ENCODE measurements at places on chromosomes 1 and 21.

DNA sequence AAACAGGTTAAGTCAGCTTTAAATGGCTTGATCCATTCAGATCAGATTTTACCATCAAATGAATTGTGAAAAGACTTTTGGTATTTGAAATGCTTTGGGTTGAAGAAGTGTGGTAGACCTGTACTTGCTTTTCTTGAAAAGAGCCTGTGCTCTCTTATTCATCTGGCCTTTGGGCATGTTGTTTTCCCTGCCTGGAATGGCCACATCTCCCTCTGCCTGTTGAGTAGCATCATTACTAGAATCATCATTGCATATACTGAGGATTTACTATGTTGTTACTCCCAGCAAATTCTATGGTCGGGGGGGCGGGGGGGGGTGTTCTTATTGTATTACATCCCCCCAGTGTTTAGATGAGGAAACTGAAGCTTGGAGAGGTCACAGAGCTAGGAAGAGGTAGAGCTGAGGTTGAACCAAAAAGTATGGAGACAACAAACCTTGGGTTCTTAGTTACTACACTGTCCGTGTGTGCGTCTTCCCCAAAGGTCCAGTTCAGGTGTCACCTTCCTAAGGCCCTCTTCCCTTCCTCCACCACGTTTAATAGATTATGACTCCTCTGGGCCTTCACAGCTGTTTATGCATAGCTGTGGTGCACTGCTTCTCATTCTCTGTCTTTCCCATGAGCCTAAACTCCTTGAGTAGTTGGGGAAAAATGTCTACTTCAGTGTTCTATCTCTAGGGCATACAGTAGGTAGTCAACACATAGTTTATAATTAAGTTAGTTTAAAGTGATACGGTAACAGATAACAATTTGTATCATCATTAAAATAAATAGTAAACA, 246.4 kb upstream of the HOOK1 start:
- DNase-seq, result no peak

DNA sequence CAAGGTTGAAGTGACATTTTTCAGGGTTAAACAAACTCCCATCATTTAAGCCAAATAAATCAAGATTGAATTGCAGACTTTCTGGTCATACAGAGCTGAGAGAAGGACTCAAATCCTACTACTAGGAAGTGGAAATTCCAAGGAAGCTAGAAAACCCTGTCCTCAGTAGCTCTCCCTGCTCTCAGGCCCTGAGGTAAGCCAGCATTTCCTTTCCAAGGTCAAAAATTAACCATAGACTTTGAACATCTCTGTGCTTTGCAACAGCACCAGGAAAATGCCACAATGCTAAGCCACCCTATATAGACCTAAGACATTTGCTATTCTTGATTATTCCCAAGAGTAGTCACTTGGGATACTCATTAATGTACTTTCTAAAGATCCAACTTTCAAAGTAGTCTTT, 45.1 kb downstream of the LUZP1 start:
- no peak for DNase-seq

DNA sequence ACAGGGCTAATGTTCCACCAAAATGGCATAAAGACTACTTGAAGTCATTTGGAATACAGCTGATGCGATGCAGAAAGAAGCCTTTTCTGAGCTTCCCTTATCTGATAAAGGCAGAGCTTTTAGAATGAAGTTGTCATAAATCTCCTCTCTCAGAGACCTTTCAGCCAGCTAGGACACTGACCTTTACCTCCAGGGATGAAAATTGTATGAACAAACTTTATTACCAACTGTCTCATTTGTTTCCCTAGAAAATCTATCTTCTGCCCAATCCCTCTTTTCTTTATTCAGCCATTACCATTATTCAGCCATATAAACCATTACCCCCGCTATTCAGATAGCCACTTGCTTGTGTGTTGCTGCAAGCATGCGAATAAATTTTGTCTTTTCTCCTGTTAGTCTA, 29.7 kb upstream of the RNF2 start:
- DNase-seq, result no peak

DNA sequence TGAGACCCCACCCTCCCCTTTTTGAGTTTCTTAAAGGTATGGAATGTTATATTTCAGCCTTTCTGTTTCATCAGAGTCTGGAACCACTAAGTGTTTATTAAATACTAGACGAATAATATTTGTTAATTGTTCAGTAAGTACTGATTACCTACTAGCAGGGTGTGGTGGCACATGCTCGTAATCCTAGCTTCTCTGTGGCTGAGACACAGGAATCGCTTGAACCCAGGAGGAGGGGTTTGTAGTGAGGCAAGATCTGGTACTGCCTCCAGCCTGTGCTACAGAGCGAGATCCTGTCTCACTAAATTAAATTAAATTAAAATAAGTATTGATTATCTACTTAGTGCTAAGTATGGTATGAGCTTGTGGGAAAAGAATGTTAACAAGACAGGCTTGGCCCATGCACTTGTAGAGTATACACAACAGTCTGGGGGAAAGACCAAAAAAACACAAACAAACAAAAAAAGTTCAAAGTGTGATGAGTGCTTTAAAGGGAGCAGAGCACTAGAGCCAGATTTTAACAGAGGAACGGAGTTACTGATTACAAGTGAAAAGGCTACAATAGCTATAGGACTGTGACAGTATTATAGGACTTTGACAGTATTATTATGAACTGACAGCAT, 2.4 kb downstream of the CEPT1 start:
- no peak for DNase-seq

GRCh38 chr1:214318356-214318755, 37.4 kb downstream of the SMYD2 start:
- no peak for DNase-seq

DNA sequence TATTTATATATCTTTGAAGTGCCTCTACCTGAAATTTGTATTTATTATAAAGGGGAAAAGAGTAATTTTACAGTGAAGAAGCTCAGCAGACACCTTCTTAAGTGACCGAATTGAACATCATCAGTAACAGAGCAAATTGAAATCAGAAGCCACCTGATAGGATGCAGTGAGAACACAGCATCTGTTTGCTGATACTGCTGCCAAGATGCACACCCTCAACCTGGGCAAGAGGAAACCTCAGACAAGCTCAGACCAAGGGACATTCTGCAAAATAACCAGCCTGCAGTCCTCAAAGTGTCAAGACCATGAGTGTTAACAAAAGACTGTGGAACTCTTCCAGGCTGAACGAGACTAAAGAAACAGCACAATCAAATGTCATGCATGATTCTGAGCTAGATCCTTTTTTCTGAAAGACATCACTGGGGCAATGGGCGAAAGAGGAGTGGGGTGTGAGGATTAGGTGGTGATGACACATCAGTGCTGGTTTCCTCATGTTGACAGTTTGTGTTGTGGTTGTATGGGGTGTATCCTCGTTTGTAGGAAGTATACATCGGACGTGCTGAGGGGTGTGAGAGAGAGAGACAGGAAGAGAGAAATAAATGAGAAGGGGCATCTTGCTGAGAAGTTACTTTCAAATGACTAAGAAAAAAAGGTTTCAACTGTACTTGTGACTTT, 103.7 kb downstream of the ABCA4 start:
- DNase-seq, result no peak

- DNase-seq, result no peak
These were observed 172.2 kb downstream of the TBX15 start for GRCh38 chr1:118815909-118816308.

- DNase-seq, result no peak
These were observed 283.0 kb upstream of the PLXNA2 start for GRCh38 chr1:208527156-208527555.

GRCh38 chr1:90074970-90075391, 80.1 kb downstream of the ZNF326 start:
- DNase-seq, result peak; percentile 12

DNA sequence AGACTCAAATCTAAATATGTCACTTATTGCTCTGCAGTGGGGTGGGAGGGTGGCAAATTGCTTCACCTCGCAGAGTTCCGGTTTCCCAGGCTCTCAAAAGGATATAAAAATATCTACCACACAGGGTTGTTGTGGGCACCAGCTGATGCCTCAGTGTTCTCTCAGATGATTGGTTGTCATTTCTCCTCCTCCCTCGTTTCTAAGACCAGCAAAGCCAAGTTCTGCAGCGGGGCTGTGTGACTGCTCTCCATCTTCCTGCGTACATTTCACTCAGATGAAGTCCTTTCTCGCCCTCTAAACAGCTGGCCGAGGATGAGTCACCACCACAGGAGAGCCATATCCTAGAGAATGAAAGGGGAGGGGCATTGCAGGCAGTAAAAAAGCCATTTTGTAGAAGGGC, 35.0 kb upstream of the VWA5B1 start:
- DNase-seq, result no peak

DNA sequence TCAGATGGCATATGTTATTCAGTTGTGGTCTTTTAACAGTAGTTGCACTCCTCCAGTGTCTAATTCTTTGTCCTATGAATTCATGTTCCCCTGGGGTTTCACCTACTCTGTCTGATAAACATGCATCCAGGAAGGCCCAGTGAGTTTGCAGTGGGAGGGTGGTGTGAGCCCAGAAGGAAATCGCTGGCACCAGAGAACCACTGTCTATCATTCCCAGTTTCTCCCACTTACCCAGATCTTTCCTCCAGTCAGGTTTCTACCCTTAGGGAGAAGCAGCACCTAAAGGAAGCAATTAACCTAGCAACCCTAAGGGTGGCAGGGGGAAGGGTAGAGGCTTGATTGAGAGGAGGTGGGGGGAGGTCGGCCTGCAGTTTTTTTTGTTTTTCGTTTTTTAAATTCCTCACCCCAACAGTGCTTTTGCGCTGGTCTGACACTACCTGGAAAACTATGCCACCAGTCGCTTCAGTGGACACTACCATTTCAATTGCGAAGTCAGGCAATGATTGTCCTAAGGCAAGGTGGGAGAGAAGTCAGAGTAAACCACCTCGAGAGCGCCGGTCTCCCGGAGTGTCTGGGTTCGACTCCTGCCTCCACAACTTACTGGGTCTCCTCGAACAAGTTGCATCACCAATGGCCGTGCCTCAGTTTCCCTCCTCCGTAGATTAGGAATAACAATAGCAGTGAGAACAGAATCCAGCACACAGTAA, 766 bp upstream of the SLC44A3 start:
- no peak for DNase-seq

DNA sequence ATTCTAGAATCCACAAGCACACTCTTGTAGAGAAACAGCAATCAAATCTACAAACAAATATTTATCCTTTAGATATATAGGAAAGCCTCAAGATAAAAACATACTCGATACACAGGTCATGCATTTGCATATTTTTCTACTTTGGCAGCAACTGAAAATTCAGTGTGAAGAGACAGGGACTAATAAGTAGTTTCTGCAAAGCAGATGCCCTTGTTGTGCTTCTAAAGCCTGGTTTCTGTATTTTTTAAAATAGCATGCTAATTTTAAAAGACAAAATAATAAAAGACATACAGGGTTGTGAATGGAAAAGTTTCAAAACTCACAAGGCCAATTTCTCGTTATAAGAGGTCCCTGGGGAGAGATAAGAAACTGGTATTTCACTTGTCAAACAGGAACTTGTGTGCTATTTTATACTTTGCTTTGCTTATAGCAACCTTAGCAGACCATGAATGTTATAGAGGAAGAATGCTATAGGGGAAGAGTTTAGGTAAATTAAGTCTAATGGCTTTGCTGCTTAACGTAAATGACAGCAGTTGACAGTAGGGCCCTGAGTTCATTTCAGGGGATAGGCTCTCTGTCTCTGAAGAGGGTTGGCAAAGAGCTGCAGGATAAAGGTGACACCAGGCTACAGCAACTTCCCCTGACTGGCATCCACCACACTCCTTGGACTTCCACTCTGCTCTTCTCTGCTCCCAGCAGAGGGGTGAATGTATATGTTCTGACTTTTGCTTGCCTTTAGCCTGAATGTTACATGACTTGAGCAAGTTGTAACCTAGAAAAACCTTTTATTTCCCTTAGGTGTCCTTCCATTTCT, 9.4 kb upstream of the RGS13 start:
- DNase-seq, result no peak

DNA sequence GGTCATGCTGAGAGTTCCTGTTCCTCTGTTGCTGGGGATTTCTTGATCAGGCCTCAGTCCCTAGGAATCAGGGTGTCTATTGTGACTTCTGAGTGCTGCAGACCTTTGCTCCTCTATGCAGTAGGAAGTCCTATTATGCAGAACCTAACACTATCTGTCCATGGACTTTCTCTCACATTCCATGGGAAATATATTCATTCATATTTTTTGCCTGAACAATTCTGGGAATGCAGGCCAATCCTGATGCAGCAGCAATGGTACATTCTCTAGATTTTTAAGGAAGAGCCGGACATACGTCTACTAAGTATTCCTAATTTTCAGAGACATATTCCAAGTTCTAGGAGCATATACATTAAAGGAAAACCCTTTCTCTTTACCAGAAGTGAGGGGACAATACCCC, 61.1 kb upstream of the C1orf87 start:
- no peak for DNase-seq

GRCh38 chr1:193054169-193054675, 4.9 kb downstream of the UCHL5 start:
- DNase-seq, result no peak

- DNase-seq, result no peak
These were observed 113.5 kb upstream of the COL6A1 start for GRCh38 chr21:45868086-45868485.

- no peak for DNase-seq
These were observed 40.0 kb downstream of the COQ8A start for GRCh38 chr1:226980122-226980560.

DNA sequence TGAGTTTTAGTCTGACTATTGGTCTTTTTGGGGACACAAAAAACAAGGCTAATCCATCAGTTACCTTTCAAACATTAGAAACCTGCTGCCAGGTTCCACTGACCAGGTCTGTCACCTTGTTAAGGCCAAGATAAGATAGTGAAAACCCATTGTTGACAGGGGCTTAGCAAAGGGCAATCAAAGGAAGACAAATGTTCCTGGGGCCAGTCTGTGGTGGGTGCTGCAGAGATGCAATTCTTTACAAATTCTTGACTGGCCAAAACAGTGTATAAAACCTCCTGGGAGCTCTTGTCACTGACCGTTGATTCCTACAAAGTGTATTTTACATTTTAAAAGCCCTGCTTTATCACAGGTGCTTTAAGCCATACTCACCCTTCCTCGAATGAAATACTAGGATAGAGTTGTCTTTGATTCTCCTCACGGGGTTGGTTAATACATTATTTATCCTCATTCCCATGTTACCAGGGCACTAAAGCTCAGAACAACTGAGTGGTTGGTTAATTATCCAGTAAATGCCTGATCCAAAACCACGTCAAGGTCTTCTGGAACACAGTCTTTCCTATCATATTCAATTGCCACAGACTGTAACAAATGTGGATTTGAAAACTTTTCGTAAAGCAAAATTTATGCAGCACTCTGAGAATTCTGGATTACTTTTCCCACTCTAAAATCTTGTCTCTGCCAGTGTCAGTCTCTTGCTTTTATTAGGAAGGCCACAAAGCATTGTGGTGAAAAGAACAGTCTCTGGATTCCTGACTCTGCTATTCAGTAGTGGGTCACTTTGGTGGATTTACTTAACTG, 77.2 kb downstream of the NRIP1 start:
- no peak for DNase-seq

- no peak for DNase-seq
These were observed 17.5 kb downstream of the EYA3 start for GRCh38 chr1:28070725-28071593.

DNA sequence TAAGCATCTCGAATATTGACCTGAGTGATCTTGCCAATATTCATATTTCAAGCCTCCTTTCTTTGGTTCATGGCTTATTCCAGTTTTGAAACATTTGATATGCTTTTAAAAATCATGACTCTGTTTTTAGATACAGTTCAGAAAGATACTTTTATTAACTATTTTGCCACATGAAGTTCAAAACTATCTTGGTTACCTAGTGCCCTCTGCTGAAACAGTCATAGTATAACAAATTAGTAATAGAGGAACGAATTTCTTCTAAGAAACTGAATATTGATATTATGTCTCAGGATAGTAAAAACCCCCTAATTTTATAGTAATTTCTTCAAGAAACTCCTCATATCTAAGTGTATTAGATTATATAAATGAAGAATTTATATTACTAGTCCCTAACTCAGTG, 52.6 kb upstream of the RC3H1 start:
- DNase-seq, result no peak
